ENCODE measurements at places on chromosomes 5 and 9.

- peak; percentile 25 for DNase-seq
These were observed 113.8 kb downstream of the RAPGEF6 start for GRCh38 chr5:131521252-131521651.

GRCh38 chr9:117860849-117861248 is 156.6 kb downstream of the TLR4 start:
- DNase-seq: no peak

DNA sequence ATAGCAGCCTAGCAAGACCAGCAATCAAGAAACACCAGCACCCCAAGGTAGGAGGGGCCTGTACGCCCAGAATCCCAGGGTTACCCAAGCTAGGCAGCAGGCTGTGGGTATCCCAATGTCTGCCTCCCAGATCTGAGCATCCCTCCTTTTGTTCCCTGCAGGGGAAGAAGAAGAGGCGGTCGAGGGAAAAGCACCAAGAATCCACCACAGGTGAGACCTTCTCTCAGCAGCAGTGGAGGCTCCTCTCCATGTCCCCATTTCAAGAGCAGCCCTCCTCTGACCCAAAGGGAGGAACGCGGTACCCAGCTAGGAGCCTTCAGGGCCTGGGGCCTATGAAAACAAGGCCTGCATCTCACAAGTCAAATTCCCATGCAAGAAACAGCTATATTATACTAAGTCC is 28.9 kb downstream of the TCF7 start:
- DNase-seq: no peak

DNA sequence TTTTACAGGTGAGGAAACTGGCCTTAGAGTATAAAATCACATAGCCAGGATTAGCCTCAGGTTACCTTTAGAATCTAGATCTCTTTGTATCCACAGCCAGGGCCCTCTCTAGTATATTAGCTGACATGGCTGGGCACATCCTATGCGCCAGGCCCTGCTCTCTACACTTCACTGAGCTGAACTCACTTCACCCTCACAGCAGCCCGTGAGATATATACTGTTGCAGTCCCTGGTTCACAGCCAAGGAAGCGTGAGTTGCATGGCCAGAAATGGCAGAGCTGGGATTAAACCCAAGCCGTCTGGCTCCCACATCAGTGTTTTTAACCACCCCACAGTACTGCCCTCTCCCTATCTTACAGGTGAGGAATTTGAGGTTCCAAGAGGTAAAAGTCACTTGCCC is 58.4 kb downstream of the DAB2IP start:
- DNase-seq: no peak

GRCh38 chr5:540071-540905 is 16.0 kb upstream of the SLC9A3 start:
- DNase-seq: no peak

GRCh38 chr5:55923177-55923771 is 71.5 kb downstream of the IL6ST start:
- no peak for DNase-seq
